Stimulated activated naive CD8-positive, alpha-beta T cell treated with anti-CD3 and anti-CD28 coated beads, Interleukin-15, amount 100 ng/mL, for 72 hours (primary cell): ENCODE measurements at places on chromosomes 1 and 21.

GRCh38 chr1:211965108-211965805, 70.1 kb downstream of the INTS7 start:
- no peak for DNase-seq

DNA sequence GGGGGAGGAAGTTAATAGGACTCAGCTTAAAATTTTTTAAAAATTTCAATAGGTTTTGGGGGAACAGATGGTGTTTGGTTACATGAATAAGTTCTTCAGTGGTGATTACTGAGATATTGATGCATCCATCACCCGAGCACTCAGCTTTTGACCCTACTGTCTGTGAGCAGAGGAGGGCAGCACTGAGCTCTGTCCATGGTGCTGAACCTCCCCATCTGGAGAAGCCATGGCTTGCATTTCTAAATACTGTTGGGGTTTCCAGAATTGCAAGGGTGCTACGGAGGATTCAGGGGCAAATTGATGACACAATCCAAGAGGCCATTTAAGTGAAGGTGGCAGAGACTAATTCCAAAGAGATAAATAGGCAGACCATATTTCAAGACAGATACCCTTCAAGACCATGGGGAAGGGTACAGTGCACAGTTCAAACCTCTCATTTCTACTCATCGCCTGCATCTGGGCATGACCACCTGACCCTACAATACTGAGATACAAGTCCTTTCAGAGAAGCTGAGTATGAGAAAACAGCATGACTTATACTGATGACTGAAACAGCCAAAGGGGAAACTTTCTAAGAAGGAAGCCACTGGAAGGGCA, 17.2 kb downstream of the SYT2 start:
- DNase-seq, result peak; percentile 51

- DNase-seq, result no peak
These were observed 11.7 kb upstream of the OR14I1 start for GRCh38 chr1:248714248-248714647.

DNA sequence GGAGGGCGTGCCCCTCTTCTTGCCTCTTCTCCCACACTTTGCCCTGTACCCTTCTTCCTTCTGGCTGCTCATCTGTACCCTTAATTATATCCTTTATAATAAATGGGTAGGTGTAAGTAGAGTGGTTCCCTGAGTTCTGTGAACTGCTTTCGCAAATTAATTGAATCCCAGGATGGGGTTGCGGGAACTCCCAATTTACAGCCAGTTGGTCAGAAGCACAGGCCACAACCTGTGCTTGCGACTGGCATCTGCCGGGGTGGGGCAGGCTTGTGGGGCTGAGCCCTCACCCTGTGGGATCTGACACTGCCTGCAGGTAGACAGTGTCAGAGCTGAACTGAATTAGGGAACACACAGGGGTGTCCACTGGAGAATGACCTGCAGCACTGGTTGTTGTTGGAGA, 244.9 kb downstream of the KCNJ6 start:
- no peak for DNase-seq

GRCh38 chr1:216032284-216032683, 391.0 kb downstream of the USH2A start:
- DNase-seq, result no peak

DNA sequence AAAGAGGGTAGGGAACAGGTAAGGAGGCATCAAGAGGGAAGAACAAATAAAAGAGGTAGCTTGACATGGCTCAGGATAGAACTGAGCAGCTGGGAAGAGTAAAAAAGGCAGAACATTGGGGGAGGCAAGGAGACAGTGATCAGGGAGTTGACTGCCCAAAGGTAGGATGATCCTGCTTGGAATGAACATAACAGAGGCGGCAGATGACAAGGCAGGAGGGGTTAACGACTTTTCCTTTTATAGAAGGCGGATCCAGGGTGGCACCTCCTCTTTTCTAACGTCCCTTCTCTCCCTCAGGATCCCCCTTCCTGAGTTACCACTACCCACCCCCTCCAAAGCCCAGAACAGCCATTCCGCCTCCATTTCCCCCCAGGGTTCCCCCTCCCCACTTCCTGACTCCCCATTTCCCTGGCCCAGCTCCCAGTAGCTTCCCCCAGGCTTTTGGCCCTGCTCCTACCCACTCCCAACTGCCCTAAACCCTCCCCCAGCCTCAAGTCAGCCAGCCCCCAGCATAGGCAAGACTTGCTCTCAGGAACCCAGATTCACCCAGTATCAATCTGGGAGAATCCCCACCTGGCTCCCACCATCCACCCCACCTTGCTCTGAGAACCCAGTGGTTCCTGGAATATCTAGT, 769 bp upstream of the ADAMTS4 start:
- DNase-seq, result no peak

- DNase-seq, result no peak
These were observed 10.3 kb downstream of the ERRFI1 start for GRCh38 chr1:8015809-8016165.

DNA sequence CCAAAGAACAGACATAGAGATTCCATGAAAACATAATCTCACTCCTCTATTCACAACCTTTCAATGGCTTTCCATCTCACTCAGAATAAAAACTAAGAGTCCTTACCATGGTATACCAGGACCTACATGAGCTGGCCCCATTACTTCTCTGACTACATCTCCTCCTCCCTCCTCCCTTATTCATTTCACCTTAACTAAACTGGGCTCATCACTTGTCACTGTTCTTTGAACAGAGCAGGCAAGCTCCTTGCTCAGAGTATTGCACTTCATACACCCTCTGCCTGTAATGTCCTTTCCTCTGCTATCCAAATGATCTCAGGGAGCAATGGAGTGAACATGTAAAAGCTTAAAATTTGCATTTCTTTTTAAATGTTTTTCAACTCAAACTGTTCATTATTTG, 142.0 kb downstream of the MRPL39 start:
- no peak for DNase-seq

DNA sequence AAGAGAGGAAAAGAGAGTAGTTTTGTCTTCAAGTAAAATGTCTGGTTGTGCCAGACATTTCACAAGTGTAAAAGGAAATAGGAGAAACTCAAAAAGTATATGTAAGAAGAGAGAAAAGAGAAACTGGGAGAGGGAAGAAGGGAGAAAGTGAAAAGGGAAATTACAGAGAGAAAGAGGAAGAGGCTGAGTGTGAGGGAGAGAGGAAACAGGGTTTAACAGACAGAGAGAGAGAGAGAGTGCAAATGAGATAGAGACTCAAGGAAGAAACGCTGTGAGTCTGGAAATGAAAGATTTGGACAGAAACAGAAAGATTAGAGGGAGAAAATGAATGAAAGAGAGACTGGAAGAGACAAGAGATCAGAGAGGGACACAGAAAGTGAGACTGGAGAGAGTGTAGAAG, 806.2 kb downstream of the PLA2G4A start:
- DNase-seq, result no peak

DNA sequence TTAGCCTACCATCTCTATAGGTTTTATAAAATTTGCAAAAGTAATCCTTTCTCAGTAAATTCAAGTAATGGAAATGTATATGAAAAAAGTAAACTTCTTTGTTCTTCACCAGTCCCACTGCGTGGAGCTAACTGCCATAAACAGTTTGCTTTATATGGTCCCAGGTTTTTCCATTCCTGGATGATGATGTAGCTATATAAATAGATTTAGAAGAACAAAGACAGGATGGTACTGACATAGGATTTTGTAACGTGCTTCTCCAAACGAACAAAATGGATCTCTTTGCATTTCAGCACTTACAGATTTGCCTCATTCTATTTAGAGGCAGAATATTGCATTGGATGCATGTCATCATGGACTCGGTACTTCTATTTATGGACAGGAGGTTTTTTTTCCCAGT, 57.3 kb downstream of the SMYD2 start:
- DNase-seq, result no peak
